ENCODE measurements at places on chromosomes 6 and 20.
A peak's percentile ranks its signal among the peaks of the same experiment; 100 is the strongest.

GRCh38 chr20:60694763-60695162 lies 557.3 kb upstream of the CDH4 start:
- no peak for DNase-seq

DNA sequence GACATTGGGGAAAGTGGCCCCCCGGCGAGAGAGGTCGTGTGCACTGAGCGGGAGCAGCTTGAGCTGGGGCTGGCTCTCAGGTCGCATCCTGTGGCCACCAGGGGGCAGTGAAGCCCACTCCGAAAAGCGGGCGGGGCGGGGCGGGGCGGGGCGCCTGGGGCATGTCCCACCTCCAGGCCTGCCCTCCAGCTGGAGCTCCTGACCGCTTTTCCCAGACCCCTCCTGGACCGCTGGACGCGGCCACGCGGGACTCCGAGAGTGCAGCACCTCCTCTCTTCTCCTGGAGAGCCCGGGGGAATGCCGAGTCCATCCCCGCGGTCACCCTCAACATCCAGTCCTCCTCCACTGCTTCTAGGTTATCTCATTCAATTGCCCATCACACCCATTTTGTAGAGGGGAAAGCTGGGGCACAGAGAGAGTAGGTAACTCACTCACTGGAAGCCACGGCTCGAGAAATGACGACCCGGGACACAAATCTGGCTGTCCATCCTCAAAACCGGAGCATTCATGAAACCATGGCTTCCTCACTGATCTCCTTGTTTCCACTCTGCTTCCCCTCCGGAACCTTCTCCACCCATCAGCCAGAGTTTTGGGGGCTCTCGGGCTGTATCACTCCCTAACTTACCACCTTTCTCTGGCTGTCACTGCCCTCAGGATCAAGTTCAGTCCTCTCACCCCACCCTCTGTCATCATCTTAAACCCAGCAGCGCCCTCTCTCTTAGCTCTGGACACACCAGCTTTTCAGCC lies 24.1 kb downstream of the COX4I2 start:
- DNase-seq, result peak; percentile 69

- DNase-seq, result no peak
These were observed 86.3 kb downstream of the SNX5 start for GRCh38 chr20:17882065-17882833.

DNA sequence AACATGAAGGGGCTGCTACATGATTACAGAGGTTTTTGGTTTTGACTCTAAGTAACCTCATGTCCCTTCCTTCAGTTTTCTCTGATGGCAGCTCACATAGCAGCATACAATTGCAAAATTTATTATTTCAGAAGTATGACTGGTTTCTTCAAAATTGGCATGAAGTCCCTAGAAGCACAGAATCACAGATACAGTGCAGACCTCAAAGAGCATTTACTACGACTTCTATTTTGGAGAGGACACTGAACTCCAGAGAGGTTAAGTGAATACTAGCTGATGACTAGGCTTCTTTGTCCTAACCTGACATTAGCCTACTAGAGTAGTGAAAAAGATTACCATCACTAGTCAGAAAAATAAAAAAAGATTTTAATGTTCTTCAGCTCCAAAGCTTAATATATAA lies 664.3 kb downstream of the RFPL4B start:
- DNase-seq, result no peak

DNA sequence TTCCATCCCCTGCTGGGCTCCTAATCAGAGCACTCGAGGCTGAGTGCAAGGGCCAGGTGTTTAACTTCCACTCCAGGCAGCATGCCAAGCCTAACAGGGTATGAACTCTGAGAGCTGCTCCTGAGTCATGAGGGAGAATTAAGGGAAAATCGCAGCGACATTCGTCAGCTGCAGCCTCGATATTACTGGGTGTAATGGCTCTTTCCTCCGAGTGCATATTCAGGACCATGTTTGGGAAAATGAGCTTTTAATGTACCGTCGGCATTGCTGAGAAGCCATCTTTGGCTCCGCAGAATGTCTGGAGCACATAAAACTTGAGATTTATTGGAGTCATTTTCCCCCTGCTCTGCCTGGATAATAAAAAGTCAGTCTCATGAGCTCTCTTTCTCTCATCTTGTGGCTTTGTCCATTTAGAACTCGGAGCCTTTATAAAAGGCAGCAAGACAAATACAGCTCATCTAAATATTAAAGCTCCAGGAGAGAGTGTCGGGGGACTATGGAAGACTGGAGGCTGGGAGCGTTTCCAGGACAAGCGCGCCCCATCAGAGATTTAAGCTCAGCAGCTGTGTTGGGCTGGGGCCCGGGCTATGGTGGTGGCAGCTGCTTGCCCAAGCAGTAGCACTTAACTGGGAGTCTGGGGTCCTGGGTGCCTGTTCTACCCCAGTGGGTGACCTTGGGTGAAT lies 103.7 kb downstream of the TOX2 start:
- DNase-seq, result no peak

DNA sequence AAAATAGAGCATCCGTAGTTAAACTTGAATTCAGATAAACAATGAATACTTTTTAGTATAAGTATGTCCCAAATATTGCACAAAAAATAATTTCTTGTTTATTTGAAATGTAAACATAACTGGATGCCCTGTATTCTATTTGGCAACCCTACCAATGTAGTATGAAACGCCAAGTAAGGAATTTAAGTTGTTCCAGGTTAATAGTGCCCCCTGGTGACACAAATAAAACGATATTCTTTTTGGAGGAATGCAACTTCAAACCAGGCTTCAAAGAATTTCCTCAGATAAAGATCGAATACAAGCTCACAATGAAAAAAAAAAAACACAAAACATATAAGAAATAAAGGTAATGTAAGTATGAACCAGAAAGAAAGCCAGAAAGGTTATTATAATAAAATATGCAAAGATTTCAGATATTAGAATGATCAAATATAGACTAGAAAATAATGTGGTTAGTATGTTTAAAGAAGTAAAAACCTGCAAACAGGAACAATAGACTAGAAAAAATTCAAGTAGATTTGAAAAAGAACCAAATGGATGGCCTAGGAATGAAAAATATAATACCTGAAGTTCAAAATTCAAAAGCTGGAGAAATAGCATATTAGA lies 18.4 kb upstream of the AKAP7 start:
- DNase-seq, result no peak

GRCh38 chr6:105763866-105764265 lies 322.3 kb upstream of the PRDM1 start:
- no peak for DNase-seq

GRCh38 chr6:134379076-134379475 lies 61.2 kb upstream of the SGK1 start:
- DNase-seq, result no peak

GRCh38 chr20:45247865-45248264 lies 6.5 kb downstream of the SLPI start:
- DNase-seq, result no peak
